ENCODE measurements at places on chromosomes 3 and 15.

- DNase-seq = no peak
Measured at GRCh38 chr15:78242128-78242527, 7.8 kb upstream of the ACSBG1 start.

DNA sequence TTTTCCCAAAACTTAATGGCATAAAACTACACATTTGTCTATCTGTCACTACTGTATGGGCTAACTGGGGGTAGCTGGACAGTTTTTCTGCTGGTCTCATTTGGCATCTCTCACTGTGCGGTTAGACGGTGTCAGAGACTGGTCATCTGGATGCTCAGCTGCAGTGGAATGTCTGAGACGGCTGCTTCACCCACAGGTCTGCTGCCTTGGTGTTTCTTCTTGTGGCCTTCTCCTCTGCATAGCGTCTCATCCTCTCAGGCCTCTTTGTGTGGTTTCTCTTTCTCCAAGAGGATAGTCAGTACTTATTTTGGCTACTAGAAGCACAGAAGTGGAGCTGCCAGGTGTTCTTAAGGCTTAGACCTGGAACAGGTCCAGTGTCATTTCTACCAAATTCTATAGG, 35.9 kb upstream of the GOLGA6L9 start:
- DNase-seq = no peak

DNA sequence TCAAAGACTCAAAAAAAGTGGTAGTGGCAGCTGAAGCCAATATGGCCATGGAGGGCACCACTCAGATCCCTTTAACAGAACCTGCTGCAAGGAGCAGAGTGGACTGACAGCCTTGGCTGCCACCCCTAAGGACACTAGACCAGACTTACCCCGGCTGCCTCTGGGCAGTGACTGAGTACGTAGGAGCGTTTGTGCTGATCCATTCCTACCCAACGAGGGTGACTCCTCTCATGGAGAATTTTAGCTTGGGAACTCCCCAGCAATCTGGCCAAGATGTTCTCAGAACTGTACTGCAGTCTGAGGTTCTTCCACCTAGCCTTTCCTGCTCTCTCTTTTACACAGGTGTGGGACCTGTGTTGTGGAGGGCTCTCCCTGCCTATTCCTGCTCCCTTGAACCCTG, 22.1 kb downstream of the CLEC3B start:
- no peak for DNase-seq

DNA sequence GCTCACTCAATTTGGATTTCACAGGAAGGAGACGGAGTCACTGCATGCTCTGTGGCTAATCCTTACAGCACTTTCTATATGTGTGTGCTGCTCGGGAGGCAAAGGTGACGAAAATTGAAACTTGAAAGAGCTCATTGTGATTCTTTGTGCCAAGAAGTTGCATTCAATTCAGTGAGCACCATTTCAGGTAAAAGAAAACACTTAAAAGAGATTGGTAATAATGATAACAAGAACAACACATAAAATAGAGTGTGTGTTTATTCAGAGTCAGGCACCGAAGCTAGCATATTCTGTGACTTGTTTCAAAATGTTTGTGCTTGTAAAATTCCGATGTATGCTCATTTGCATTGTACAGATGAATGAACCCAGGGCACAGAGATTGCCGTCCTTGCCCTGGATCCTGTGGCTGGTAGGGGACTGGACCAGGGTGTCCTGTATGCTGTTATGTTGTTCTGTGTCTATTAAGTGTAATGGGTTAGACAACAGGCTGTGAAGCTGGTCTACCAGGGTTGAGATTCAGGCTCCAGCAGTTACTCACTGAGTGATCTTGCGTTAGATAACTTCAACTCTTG, 193.3 kb upstream of the PROK2 start:
- DNase-seq = no peak

DNA sequence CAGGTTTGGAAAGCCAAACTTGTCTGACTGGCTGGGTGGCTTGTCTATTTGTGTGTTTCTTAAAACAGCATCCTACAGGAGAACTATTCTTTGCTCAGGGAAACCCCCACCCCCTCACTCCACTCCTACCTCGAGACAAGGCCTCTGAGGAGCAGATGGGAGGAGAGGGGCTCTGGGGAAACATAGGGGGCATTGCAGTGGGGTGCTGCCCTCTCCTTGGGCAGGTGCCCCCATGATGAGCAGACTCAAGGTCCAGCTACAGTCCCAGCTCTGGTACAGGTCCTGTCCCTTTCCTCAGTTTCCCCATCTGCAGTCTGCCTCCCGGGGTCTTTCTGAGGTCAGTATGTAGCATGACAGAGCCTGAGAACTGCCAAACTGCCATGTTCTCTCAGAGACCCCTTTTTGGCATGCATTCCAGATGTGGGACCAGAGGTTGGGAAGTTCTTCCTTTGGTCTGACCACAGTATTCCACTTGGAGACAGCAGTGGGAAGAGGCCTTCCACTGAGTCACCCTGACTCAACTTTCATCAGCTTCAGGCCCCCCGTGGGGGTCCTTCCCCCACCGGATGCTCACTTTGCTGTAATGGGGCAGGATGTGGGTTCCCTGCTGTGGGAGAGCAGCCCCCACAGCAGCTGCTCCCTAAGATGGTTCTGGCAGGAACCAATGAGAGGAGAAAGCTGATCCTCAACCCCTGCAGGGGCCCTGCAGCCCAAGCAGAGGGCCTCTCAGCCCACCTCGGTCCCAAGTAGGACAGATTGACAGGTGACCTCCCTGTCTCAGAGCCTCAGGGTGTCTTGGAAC, 32.3 kb upstream of the CYP11A1 start:
- DNase-seq = no peak
